ENCODE measurements at places on chromosomes 2 and 18.
A peak's percentile ranks its signal among the peaks of the same experiment; 100 is the strongest.

DNA sequence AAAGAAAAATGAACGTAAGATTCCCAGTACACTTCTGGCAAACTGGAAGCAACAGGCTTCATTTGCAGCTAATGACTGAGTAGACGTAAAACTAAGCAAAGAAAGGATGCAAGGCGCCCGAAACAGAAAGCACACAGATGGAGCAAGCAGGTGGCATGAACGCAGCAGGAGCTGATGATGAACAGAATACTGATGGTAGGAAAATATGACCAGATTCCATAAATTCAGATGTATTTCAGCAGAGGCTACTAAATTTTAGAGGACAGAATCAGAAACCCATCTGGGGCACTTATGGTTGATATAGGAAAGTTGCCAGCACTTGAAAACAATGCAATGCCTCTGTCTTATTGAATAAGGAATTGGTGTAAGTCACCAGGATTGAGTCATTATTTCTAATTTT is 658.7 kb upstream of the LINC00305 start:
- DNase-seq, result no peak

DNA sequence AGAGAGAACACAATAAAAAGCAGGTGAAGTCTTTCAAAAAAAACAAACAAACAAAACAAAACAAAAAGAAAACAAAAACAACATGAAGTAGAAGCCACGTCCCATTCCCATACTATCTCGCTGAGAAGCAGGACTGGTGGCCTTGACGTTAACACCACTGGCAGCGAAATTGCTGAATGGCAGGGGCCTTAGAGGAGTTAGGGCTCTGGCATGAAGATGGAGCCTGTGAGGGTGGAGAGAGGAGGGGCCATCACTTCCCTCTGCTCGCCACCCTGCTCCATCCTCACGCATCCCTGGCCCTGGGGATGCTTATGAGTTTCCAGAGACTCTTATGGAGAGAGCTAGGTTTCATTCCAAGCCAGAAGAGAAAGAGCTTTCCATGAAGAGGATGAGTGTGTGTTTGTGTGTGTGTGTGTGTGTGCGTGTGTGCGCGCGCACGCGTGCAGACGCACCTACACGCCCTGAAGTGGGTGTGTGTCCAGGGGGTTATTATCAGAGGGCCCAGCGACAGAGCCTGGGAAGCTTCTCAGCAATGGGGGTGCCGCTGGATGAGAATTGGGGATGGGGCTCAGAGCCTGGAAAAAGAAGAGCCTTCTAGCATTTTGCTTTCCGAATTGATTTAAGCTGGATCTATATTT is 20.4 kb upstream of the IMPA2 start:
- DNase-seq, result no peak

DNA sequence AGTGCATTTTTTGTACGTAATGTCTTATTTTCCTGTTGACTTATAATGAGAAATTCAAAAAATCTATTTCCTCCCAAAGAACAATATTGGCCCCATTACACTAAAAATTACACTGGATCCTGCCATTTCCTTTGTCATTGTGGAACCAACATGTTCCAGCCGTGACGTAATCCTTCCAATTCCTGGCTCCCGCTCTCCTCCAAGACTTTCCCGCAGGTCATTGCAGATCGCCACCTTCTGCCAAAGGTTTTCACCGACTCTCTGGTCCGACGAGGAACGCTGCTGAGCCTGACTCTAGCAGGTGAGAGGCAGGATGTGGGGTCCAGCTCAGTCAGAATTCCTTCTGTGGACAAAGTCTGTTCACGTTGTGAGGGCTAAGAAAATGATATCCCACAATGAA is 38.0 kb downstream of the PTGR3 start:
- DNase-seq, result no peak

- DNase-seq, result no peak
These were observed 181.4 kb downstream of the TMEM182 start for GRCh38 chr2:102943251-102943650.

GRCh38 chr2:138202762-138203161 is 238.5 kb downstream of the HNMT start:
- no peak for DNase-seq

- DNase-seq, result no peak
These were observed 21.9 kb upstream of the ALPI start for GRCh38 chr2:232434091-232434490.

DNA sequence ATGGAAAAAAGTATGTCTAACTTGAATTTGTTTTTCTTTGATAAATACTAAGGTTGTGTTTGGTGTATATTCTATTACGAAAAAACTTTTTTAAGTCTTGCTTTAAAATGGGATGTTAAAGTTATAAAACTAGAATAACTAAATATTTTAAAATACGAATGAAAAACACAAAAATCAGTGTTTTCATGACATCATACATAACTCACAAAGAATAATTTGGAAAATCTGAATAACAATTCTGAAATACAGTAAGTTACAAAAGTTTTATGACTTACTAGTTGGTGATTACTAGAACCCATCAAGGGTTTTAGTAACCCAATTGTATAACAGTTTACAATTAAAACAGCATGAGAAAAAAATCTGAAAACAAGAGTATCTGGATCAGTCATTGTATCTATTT is 61.2 kb downstream of the PIGN start:
- DNase-seq, result no peak

- no peak for DNase-seq
These were observed 137.7 kb downstream of the PXDN start for GRCh38 chr2:1606421-1607235.

DNA sequence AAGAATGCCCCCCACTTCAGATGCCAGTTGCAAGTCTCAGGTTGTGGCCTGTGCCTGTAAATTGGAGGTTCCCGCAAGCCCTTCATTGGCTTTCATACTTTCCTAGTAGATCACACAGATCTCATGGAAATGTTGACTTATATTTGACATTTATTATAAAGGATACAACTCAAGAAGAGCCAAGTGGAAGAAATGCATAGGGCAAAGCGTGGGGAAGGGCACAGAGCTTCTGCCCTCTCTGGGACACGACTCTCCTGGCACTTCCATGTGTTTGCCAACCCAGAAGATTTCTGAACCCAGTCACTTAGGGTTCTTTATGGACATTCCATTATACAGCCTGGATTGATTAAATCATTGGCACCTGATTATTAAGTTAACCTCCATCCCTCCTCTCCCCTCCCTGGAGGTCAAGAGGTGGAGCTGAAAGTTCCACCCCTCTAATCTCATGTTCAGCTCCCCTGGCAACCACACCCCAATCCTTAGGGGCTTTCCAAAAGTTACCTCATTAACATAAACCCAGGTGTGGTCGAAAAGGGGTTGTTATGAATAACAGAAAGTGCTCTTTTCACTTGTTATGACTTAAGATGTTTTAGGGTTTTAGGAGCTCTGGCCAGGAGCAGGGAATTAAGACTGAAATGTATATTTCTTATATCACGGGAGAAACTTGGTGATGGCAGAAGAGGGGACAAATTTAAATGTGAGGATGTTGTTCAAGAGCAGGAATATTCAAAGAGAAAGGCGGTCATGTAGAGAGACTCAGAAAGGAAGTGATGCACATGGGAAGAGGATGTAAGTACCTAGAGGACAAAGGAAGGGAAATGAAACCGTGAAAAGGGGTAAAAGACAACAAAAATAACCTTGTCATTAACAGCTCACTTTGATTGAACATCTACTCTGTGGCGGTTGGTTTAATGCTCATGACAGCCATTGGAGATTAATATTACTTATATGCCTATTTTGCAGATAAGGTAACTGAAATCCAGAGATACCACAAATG is 31.8 kb downstream of the SP100 start:
- peak; percentile 27 for DNase-seq

DNA sequence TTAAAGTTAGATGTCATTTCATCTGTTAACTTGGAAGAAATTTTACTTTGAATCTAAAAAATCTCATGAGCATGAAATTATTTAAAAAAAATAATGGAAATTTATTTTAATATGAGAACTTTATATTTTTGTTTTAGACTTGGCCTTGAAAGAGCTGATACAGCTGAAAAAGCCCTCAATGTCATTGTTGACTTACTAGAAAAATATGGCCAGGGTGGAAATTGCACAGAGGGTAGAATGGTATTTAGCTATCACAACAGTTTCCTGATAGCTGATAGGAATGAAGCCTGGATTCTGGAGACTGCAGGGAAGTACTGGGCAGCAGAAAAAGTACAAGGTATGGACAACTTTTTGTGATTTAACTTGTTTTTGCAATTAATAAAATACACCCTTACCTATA is 5.3 kb downstream of the SCRN3 start:
- DNase-seq, result no peak

DNA sequence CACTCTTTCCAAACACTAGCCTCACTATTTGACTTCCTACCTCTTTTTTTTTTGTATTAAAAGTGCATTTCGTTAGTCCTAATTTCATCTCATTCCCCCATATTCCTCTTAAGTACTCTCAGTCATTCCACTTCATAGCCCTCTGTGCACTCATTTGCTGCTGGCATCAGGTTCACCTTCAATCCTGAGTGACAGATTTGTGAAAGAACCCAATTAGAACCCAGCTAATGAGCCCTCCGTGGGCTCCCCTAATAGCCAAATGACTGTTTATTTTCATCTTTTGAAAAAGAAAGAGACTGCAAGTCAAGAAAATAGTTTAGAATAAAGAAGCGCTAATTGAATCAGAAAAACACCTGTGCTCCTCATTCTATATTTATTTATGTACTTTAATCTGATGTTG is 512.1 kb upstream of the LRATD1 start:
- DNase-seq, result no peak

DNA sequence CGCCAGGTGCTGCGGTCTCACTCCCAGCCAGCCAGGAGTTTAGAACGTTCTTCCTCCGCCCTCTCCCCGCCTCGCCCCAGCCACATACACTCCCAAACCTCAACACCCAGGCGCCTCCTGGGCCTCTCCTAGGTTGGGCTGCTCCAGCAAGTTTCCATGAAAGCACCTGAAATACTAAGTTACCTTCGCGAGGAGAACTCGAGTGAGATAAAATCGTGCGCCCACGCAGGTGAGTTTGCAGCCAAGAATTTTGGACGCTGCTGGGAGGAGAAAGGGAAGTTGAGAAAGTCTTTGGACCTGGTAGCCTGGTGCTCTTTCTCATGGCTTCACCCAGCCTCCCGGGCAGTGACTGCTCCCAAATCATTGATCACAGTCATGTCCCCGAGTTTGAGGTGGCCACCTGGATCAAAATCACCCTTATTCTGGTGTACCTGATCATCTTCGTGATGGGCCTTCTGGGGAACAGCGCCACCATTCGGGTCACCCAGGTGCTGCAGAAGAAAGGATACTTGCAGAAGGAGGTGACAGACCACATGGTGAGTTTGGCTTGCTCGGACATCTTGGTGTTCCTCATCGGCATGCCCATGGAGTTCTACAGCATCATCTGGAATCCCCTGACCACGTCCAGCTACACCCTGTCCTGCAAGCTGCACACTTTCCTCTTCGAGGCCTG is at the start of gene GPR39:
GPR39 (plus strand) TSS at position 83 of the 673 bp plus-strand sequence.
- DNase-seq, result no peak

DNA sequence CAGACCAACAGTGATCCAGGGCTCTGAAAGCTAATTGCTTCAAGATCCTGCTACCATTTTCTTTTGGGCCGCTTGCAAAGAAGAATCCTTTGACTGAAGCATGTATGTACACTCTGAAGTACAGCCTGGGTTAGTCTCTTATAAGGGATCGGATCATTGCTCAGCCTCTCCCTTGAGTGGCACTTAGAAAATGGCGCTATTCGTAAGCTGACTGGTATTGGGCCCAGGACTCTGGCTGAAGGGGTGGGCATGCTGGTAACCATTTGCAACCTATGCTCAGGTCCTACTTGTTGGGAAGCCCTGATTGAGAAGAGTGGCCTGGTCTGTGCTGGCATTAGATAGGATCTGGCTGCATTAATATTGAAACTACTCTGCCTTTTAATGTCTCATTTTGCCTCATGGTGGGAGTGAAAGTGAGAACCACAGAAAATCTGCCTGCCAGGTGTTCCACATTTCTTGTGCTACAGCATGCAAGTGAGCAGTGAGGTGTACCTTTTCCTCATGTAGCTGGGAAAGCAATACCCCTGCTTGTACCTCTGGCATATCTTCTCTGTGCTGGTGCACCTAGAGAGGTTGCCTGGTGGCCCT is 661 bp upstream of the MGAT5 start:
- DNase-seq, result no peak

GRCh38 chr2:41835401-41835800 is 212.4 kb upstream of the PKDCC start:
- no peak for DNase-seq

DNA sequence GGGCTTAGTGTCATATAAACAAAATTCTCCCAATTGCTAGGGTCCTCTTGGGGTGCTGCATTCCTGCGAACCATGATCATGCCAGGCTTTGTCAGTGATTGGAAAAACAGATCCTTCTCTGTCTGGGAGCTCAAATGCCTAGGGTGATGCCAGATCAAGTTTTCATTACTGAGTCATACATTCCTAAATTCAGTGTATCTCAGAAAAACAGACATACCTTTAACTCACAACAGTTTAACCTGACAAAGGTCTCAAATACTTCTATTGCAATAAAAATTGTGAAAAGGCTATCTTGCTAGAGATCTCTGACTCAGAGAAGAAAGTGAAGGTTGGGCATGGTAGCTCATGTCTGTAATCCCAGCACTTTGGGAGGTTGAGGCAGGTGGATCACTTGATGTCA is 86.9 kb downstream of the SH3YL1 start:
- no peak for DNase-seq

DNA sequence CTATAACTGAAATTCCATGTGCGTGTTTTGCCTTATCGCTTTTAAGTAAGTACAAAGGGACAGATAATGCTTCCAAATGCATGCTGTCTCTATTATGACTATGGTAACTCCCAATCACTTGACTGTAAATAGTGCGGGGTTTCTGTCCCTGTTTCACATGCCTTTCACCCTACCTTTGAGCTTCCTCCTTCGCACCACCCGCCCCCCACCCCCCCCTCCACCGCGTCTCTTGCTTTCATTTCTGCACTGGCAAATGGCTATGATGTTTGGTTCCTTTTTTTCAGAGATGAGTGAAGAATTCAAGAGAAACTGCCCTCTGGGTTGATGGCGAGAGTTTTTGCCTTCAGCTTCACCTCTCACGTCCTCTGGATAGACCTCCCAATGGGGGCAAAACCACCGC is 25.0 kb upstream of the SPP2 start:
- DNase-seq, result no peak

DNA sequence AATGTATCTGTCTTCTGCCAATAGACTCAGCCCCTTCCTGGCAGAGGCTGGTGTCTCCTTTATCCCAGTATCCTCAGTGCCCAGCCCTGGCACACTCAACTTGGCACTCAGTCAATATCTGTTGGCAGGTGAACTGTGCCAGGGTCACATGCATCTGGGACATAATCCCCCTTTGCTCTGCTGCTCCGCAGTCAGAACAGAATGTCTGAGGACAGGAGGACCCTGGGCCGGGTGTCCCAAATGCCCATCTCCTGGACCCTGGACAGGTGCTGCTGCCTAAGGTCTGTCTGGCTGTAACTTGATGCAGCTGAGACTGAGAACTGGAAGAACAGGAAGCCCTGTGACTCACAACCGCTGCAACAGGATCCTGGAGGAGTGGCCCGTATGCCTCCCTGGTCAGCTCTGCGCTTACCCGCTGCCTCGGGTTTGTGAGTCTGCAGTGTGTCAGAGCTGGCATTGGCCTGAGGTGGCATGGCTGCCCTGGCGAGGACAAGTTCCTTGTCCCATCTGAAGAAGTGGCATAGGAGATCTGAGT is 11.4 kb downstream of the HK2 start:
- DNase-seq, result peak; percentile 38

GRCh38 chr2:60708630-60709320 is 47.3 kb upstream of the PAPOLG start:
- DNase-seq, result no peak

- DNase-seq, result no peak
These were observed 73.9 kb upstream of the SOX11 start for GRCh38 chr2:5618271-5618670.
